ENCODE measurements at places on chromosomes 11 and 22.

DNA sequence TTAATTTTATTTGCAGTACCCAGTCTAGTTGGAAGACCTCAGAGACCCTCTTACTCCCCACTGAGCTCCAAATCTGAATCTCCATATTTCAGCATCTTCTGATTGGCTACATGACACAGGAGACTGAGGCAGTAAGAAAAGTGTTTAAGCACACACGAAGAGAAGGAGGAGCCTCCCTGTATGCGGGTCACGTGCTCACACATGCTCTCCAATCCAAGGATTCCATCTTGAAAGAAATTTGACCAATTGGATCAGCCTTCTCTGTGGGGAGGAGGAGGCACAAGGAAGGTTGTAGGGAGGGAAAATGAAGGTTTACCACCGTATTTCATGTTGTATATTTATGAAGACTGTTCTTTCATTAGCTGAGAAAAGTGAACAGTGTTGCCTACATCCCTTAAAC lies 1.2 kb downstream of the OR6T1 start:
- no peak for DNase-seq

DNA sequence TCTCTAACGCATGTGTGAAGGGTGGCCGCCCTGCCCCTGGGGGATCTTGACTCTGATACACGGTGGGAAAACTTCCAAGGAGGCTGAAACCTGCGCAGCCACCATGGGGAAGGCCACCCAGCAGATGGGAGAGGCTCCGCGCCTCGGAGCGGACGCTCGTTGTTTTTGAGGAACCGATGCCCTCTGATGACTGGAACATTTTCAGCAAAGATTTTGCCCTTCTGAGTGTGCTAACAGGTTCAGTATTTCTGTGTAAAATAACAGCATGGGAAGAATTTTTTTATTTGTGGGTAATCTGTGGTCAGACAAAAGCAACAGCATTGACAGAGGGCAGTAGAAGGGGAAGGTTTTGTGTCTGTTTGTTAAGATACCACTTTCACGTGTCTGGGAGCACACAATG lies 16.7 kb downstream of the MB start:
- DNase-seq, result no peak

- DNase-seq, result no peak
Observed at GRCh38 chr22:46093796-46094195, 56.5 kb upstream of the PPARA start.

DNA sequence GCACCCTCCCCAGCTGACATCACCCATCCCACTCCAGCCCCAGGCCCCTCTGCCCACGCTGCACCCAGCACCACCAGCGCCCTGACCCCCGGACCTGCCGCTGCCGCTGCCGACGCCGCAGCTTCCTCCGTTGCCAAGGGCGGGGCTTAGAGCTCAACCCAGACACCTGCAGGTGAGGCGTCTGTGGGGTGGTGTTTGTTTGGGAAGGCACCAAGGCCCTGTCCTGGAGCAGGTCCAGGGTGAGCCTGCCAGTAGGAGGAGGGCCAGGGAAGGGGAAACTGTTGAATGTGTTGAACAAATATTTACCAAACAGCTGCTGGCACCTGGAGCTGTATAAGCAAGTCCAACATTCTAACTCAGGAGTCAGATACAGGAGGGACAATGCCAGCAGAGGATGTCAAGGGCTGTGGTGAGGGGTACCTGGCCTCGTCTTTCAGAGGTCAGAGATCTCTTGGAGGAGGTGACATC lies 3.1 kb downstream of the VEGFB start:
- no peak for DNase-seq

GRCh38 chr11:118263695-118264568 lies at the start of gene MPZL2:
Gene MPZL2 (minus strand): TSS chr11:118264297. CDS start chr11:118264153, 144 bp downstream.
- no peak for DNase-seq

DNA sequence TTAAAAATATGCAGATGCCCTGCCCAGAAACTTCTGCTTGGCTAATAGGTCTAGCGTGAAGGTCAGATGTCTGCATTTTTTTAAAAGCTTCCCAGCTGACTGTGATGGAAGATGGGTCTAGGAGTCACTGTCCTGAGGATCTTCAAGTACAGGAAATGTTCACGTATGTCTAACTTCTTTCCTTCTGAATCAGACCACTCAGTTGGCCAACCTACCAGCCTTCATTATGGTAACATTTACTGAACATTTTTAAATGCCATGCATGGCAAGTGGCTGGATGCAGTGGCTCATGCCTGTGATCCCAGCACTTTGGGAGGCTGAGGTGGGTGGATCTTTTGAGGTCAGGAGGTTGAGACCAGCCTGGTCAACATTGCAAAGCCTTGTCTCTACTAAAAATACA lies 1.1 kb upstream of the PRG2 start:
- DNase-seq, result peak; percentile 15

DNA sequence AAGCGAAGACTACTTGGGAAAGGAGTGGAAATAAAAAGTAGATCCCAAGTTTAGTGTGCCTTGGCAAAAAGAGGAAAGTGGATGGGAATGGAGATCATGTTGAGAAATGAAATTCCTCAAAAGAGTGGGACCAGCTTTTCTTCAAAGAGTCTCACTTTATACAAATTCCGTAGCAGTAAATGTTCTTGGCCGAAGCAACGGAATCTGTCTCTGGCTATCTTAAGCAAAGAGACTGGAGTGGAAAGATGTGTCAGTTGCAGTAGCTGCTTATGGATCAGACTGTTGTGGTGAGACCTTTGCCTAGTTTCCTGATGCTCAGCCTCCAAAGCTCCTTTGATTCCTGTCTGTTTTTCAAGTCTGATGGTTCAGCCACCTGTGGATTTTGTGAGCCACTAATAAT lies 73.6 kb downstream of the CSTPP1 start:
- no peak for DNase-seq

DNA sequence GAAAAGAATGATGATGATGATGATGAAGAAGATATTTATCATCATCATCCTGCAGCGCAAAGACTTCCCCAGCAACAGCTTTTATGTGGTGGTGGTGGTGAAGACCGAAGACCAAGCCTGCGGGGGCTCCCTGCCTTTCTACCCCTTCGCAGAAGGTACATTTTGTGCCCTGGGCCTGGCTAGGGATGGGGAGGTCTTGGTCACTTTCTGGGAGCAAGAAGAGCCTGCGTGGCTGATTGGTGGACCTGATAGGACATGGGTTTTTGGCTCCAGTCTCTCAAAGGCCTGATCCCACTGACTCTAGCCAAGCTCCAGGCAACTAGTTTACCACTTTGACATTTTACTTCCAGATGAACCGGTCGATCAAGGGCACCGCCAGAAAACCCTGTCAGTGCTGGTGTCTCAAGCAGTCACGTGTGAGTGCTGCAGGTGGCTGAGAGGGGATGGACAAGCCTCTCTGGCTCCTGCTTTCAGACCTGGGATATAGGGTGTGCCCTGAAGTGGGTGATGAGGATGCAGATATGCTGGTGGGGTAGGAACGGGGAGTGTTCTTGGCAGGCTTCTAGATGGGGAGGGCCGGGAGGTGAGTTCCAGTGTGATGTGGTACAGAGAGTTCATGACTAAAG lies 5.3 kb downstream of the SIDT2 start:
- DNase-seq, result no peak

- DNase-seq, result no peak
Observed at GRCh38 chr11:103892603-103893002, 143.8 kb upstream of the DDI1 start.

DNA sequence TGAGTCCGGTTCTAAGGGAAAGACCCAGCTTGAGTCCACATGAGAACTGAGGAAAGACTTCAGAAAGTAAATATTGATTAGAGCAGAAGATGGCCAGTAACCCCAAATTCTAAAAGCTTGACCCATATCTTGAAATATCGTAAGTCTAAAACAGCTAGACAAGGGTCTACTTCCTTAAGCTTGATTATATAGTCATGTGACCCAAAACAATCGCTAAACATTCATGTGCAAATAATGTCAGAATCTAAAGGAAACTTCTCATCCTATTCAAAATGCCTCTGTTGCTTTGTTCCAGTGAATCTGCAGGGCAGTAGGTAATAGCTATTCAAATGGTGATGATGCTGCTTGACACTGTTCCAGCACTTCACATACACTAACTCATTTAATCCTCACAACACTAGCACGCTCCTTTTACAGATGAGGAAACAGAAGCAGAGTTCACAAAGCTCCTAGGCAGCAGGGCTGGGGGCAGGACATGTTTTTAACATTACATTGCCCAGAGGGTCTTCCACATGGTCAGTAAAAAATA lies 52.6 kb downstream of the TCF20 start:
- DNase-seq, result no peak

- no peak for DNase-seq
Observed at GRCh38 chr22:28180804-28181731, 262.0 kb upstream of the PITPNB start.

- no peak for DNase-seq
Observed at GRCh38 chr11:71397331-71397860, 50.8 kb downstream of the DHCR7 start.

- DNase-seq, result peak; percentile 34
Observed at GRCh38 chr11:33829430-33830141, 55.3 kb upstream of the FBXO3 start.
